RPMI8226 (cell line): ENCODE measurements at places on chromosomes 1 and 21.

DNA sequence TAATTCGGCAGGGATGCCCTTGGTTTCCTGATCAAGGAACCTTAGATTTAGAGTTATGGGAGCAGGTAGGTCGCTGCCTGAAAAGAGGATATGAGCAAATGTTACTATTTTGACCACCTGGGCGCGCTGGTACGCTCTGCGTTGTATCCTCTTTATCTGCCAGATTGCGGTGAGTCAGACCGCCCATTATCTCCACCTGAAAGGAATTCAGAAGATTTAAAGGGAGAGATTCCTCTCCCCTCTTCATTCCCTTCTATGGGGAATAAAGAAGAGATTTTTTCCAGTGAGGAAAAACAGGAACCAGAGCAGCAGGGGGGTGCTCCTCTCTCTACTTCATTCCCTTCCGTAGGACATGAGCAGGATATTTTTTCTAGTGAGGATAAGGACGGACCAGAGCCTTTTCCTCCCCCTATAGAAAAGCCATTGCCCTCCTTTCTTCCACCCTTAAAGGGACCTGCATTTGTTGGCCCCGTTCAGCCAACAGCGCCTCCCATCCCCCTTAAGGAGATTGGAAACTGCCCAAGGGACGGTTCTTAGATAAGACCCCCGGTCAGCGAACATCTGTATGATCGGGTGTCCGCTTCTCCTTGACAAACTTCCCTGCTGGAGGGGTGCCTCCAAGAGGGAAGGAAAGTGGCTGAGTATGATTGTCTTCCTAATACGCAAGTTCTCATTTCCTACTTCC lies 34.1 kb downstream of the CLCA1 start:
- DNase-seq: peak; percentile 56

DNA sequence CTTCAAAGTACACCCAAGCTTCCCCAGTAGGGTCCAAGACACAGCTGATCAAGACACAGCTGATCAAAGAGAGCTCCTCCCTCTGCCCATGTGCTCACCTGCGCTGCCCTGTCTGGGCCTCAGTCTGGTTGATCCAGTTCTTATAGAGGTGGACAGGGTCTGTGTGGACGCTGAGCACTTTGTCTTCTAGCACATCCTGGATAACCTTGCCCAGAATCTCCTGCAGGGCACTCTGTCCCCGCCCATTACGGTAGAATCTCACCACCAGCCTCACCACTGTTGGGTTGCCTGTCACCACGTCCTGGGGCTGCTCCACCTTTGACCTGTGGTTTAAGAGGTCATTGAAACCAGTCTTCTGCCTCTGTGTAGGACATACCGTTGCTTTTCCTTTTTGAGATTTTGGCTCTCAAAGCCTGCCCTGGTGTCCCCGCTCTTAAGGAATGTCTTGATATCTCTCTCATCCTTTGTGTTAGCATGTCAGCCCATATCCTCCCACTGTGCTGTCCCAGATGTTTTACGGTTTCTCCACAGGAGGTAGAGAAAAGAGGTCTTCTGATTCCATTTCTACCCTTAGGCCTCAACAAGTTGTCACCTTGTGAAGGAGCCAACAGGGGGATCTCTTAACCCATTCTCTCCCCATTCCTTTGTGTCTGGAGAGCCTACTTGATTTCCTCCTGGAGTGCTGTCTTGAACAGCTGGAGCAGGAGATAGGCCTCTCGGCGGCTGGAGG lies 33.5 kb downstream of the IQGAP3 start:
- DNase-seq: no peak

DNA sequence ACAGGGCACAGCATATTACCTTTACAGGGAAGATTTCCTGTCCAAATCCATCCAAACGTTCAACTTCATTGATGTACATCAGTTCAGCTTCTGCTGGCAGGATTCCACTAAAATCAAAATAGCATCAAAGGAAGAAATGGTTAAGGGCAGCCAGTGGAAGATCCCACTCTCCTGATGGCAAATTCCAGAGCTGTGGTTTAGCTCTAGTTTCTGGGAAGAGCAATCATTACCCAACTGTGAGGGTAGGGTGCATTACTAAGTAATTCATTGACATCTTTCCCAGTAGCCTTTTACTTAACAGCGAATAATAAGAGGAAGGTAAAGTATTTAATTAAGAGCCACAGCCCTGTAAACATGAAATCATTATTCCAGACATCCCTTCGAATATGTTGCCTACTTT lies 120.7 kb downstream of the SMYD2 start:
- no peak for DNase-seq

GRCh38 chr1:151775894-151776664 lies 12.8 kb upstream of the MRPL9 start:
- no peak for DNase-seq

DNA sequence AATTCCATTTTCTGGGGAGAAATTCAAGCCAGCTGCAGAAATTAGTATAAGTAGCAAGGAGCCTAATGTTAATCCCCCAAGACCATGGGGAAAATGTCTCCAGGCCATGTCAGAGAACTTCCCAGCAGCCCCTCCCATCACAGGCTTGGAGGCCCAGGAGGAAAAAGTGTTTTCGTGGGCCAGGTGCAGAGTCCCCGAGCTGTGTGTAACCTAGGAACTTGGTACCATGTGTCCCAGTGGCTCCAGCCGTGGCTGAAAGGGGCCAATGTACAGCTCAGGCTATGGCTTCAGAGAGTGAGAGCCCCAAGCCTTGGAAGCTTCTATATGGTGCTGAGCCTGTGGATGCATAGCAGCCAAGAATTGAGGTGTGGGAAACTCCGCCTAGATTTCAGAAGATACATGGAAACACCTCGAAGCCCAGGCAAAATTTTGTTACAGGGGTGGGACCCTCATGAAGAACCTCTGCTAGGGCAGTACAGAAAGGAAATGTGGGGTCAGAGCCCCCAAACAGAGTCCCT lies 286.3 kb downstream of the MATN1 start:
- no peak for DNase-seq

DNA sequence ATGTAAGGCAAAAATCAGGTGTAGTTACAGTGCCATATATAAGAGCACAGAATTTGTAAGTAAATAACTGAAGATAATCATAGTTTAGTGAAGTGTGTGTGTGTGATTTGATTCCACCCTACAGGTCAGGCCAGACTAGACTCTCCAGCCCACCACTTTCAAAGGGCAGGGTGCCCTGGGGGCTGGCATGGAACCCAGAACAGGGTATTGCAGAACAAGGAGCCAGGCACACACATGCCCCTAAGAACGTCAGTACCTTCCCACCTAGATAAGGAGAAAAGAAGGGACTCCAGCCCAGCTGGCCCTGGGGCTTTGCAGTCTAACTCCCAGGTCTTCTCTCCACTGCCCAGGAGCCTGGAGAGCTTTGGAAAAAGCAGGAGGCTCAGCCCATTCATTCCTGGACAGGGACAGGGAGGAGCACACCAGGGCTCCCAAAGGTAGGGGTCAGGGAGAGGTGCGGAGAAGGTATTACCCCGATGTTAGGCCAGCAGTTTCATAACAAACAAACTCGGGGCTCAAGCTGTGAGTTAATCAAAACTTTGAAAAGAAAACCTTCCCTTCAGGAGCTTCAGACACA lies 149.7 kb upstream of the VANGL1 start:
- no peak for DNase-seq

DNA sequence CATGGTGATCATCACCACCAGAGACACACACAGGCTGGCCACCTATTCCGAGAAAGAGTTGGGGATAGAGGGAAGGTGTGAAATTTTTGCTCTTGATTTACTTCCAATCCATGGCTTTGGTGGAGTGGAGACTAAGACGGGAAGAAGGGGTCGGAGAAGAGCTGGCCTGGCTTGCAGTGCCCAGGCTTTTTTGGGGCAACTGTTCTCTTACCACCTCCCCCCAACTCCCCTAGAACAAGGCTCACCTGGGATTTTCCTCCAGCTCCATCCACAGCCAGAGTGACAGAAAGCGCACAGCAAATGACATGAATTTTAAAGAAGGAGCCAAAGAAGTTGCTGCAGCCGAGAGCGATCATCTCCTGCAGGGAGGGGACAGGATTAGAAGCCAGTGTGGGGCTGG lies 16.0 kb downstream of the SLC26A9 start:
- DNase-seq: no peak
